ENCODE measurements at places on chromosomes 4 and X. TPM values are rescaled to one million over a fixed set of nuclear protein-coding genes. Genes with fewer than 3 reads are reported as not detected.

DNA sequence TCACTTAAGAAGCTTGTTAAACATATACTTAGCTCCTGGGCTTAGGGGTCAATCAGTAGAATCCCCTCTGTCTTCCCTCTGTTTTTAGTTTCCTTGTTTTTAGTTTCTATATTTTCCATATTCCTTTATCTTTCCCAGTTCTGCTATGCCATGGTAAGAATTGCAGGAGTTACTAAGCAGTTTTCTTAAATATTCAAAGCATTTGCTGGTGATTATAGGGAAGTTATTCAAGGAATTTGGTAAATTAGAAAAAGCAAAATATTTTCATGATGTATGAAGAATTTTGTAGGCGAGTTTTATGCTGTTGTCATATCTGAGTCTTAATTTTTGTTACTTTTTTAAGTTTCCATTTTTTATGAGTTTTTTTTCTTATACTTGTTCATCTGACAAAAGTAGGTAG lies 91.6 kb upstream of the NUDT6 start:
- DNase-seq = no peak

DNA sequence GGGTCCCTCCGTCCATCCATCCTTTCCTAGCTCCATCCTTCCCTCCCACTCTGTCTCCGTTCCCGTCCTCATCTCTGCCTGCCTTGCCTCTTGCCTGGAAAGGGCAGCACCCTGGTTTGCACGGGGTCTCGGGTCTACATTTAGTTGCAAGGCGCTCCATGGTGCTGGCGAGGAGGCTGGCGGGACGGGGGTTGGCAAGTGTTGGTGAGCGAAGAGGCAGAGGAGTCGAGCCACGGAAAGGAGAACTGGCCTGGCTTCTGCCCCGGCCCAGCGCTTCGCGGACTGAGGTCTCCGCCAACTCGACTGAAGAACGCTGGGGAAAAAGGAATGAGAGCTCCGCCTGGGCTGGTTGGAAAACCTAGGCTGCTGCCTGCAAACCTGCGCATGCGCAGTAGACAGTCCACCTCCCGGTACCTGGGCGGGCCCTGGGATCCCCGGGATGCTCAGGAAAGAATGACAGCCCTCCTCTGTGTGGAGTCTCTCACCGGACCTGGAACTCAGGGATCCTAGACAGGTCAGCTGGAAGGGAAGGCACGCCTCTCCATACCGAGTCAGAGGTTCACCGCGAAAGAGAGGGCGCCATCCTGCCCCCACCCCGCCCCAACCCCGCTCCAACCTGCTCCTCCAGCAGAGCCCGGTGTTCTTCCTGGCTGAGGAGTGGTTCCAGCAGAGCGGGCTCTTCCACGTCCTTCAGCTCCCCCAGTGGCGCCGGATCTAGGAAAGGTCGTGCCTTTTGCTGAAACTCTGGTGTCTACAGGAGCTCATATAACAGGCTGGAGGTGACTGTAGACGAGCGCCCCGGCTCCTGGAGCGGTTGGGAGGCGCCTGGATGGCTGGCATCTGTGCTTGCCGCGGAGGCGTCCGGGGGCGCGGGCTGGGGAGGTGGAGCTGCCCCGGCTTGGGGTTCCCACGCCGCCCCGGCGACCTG lies 6.0 kb downstream of the FRG2 start:
- no peak for DNase-seq

Gene CSN1S1
- not detected for total RNA-seq

Gene MXRA5
- not detected for total RNA-seq

- no peak for DNase-seq
These were observed 8.7 kb upstream of the TEX13A start for GRCh38 chrX:105229146-105229545.

GRCh38 chr4:126318376-126318775 lies 1003.6 kb downstream of the FAT4 start:
- DNase-seq = no peak

DNA sequence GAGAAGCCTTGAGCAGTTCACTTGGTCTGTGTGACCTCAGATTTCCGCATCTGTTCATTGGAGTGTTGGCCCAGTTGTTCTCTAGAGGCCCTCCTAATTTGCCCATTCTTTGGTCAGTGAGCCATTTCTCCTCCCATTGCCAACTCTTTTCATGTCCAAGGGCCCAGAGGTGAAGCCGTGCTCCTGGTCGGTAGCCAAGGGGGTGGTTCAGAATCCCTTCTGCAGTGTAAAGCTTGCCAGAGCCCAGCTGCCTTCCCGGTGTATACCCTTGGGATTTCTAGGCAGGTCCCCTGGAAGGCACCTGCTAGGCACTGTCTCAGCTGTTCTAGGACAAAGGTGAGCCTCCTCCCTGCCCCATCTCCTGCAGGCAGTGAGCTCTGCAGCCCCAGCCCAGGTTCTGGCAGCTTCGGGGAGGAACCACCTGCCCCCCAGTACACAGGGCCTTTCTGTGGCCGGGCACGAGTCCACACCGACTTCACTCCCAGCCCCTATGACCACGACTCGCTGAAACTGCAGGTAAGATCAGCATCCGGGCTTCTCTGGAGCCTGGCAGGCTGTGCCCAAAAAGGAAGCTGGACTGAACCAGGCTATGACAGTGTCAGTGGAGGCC lies 12.3 kb downstream of the SASH3 start:
- no peak for DNase-seq

Gene HHIP
- not detected for total RNA-seq

GRCh38 chr4:61204353-61205060 lies 4.4 kb downstream of the ADGRL3 start:
- no peak for DNase-seq

Gene C4orf51
- total RNA-seq = not detected
